Left ventricle myocardium inferior (tissue), 1 donor: ENCODE measurements at places on chromosomes 7 and 10.

- H3K27ac ChIP-seq = no peak overlapping the region
- no peaks in the 10 kb centered on the region for H3K27me3 ChIP-seq
- H3K4me1 ChIP-seq = peaks cover 18% of the 10 kb centered on the region
- H3K4me3 ChIP-seq = no peak overlapping the region
Measured at GRCh38 chr10:99920901-99921300, 88.8 kb downstream of the DNMBP start.

- no peaks in the 10 kb centered on the region for H3K27me3 ChIP-seq
- H3K4me1 ChIP-seq = peaks cover 9% of the 10 kb centered on the region
- no peak for DNase-seq
- H3K36me3 ChIP-seq = no peaks in the 10 kb centered on the region
- no peak overlapping the region for H3K4me3 ChIP-seq
Measured at GRCh38 chr10:18100669-18101068, 39.6 kb upstream of the CACNB2 start.

DNA sequence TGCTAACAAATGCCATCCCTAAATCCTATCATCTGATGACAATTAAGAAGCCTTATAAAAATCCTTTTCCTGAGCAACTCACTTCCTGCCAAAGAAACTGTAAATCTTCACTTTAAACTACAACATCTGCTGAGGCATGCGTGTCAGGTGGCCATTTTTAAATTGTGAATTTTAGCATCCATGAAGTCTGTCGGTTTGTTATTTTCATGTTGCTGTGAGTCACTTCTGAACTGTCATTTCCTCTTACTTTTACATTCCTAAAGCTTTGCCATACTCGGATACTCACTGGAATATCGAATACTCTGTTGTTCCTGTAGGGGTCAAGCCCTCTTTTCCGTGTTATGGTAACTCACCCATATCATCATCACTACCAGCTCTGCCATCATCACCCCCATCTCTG is 34.3 kb upstream of the TMEM26 start:
- H3K4me3 ChIP-seq = no peak overlapping the region
- no peaks in the 10 kb centered on the region for H3K36me3 ChIP-seq
- H3K27ac ChIP-seq = no peak overlapping the region

DNA sequence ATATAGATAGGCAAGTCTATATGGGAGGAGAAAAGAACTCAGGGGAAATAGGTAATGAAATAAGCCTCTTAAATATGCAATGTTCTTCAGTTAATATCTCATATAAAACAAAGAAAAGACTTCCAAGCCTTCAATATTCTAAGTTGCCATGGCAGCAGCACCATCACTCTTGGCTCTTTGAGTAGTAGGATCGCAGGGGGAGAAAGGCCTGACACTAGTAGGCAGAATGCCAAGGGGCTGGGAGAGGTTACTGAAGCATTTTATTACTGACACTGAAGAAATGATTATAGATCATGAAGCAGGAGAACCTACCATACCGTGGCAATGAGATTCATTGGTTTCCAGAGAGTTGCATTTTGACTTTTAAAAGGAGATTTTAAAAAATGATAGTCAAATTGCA is 193.9 kb downstream of the NXPH1 start:
- H3K4me3 ChIP-seq = no peak overlapping the region
- no peak overlapping the region for H3K27ac ChIP-seq
- no peaks in the 10 kb centered on the region for H3K4me1 ChIP-seq
- no peaks in the 10 kb centered on the region for H3K36me3 ChIP-seq
- H3K27me3 ChIP-seq = no peaks in the 10 kb centered on the region
- DNase-seq = no peak

- H3K27me3 ChIP-seq = peaks cover 32% of the 10 kb centered on the region
- H3K4me1 ChIP-seq = peaks cover 17% of the 10 kb centered on the region
- no peak overlapping the region for H3K4me3 ChIP-seq
- peaks cover 3% of the 10 kb centered on the region for H3K36me3 ChIP-seq
- H3K27ac ChIP-seq = no peak overlapping the region
Measured at GRCh38 chr10:97766106-97766810, 5.5 kb downstream of the SFRP5 start.
